ENCODE measurements at places on chromosomes 5 and 9.

- no peak for DNase-seq
Measured at GRCh38 chr9:112502175-112502946, 15.7 kb downstream of the KIAA1958 start.

DNA sequence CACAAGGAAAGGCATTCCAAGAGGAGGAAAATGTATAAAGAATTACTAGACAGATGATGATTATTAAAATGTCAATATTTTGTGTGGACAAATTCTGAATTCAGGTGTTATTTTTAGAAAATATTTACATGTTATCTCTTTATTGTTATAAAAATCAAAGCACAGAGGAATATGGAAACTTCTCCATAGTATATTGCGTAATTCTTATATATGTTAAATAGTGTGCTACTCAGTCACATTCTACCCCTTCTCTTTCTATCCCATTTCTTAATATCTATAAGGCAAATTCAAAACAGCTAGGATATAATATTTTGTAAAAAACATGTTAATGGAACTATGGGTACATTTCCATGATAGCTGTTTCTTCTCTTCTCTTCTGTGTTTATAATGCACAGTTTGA, 546.8 kb upstream of the FTMT start:
- DNase-seq: no peak

DNA sequence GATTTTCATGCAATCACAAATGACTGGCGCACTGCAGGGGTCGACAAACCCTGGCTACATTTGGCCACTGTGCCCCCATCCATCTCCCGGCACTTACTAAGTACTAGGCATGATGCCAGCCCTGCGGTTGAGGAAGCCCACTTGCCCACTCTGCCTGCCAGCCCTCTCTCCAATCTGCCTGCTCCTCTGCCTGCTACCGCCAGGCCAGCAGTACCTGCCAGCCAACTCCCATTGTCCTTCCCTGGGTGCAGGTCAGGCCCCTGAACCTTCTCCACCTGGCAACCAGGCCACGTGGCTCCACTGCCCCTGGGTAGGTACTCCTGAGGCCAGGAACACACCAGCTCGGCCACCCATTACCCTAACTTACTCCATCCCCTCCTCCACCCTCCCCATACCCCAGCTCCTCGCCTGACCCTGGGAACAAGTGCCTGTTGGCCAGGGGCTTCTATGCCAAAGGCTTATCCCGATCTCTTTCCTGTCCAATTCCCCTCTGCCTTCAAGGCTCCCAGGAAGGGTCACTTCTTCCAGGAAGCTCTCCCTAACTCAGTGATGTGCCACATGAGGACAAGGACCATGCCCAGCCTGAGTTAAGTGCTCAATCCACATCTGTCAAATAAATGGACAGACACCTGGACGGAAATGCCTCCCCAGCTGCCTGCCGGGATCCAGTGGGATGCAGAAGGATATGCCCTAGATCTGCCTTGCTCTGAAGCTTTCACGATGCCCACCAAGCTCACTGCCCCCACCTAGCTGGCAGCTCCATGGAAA, 6.6 kb downstream of the EEIG1 start:
- DNase-seq: no peak

- DNase-seq: no peak
Measured at GRCh38 chr5:179438011-179438441, 92.8 kb upstream of the ADAMTS2 start.

DNA sequence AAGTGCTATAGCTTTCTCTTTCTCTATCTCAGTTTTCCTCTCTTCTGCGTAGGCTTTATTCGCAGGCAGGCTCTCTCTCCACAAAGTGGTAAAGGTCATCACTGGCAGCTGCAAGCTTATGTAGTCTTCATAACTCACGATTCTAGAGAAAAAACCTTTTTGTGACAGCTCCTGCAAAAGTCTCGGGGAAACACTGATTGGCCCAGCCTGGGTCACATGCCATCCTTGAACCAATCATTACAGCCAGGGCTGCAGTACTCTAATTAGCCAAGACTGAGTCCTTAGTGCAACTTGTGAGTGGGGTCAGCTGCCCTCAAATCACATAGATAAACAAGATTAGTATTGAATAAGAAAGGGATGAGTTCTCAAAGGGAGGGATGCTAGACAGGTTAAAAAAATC, 18.3 kb upstream of the FRMPD1 start:
- DNase-seq: no peak

GRCh38 chr5:143443330-143443729, 39.8 kb upstream of the NR3C1 start:
- DNase-seq: no peak

- no peak for DNase-seq
Measured at GRCh38 chr5:11681796-11682195, 222.4 kb downstream of the CTNND2 start.

- no peak for DNase-seq
Measured at GRCh38 chr9:119986713-119987112, 593.3 kb downstream of the CDK5RAP2 start.

- DNase-seq: no peak
Measured at GRCh38 chr5:133048993-133049725, 2.7 kb upstream of the HSPA4 start.

DNA sequence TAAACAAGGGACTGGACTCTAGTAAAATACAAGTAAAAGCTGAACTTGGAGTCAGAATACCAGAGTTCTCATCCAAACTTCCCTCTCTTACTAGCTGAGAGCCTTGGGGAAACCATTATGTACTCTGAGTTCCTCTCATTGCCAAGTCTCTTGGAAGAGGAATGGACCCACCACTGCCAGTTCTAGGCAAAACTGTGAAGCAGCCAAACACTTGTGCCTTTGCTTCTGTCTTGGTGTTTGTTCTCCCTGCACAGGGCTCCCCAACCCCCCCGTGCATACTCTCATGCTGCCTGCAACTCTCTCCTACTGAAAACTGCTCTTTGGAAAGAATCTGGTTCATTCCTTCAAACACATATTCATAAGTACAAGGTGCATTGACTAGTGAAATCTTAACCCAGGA, 102.6 kb downstream of the PDZD2 start:
- DNase-seq: peak; percentile 72

- no peak for DNase-seq
Measured at GRCh38 chr5:105593011-105593760, 2030.6 kb upstream of the NUDT12 start.

DNA sequence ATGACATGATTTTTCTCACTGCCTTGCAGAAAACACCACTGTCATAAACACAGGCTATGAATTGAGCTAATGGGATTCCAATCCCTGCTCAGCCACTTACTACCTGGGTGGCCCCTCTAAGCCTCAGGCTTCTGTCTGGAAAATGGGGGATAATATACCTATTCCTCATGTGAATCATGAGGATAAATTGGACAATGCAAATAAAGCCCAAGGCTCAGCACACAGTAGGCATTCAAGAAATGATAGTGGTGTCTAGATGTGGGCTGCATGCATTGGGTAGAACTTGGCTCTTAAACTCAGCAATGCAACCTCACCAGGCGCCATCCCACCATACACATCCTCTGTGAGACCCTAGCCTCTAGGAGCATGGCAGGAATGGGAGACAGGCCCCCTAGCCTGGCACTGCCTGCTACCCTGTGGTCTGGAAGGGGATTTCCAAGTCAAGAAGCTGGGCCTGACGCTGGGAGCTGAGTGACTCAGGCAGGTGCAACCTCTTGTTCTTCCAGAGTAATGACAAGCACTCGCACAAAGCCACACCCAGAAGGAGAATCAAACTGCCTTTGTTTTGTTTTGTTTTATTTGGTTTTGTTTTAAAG, 2.3 kb upstream of the TNIP1 start:
- DNase-seq: no peak

DNA sequence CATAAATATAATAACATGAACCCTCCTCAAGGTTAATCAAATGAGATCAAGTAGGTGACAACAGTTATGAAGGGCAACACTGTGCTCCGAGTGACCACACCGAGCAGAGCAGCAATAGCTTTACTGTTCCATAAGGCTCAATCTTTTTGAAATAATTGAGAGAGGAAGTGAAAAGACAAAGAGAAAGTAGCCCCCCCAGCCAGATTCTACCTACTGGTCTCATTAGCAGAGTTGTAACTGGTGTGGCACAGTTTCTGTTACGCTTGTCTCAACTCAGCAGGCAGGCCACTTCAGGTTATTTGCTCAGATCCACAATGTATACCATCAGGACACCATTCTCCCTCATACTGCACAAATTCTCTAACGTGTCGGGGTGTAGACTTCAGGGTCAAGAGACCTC, 14.0 kb downstream of the PRUNE2 start:
- DNase-seq: no peak

- DNase-seq: no peak
Measured at GRCh38 chr5:170745481-170746071, 37.9 kb upstream of the GABRP start.

DNA sequence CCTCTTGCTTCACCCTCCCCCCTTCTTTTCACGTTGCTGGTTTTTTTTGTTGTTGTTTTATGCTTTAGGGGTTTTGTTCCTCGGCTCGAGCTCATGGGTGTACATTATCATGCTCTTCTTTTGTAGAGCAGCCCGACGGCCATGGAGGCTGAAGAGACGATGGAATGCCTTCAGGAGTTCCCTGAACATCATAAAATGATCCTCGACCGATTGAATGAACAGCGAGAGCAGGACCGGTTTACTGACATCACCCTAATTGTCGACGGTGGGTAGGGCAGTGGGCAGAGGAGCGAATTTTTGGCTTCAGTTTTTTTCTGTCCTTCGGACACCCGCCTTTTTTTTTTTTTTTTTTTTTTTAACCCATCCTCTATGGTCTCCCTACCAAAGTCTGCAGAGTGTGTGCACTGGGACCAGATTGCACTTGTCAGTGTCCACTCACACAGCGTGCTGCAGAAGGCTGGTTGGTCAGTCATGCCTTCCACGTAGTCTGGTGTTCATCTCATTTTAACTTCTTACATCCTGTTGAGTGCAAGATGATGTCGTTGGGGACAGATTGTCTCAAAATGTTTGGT, 1.3 kb downstream of the ZNF131 start:
- no peak for DNase-seq
